ENCODE measurements at places on chromosomes 16 and 17. TPM values are rescaled to one million over a fixed set of nuclear protein-coding genes. Genes with fewer than 3 reads are reported as not detected.

The ARHGAP44 gene
- total RNA-seq: 0.55 TPM

The FA2H gene
- not detected for total RNA-seq

The RAB34 gene
- total RNA-seq: 62.3 TPM

The CCR7 gene
- not detected for total RNA-seq

The TP53TG3B gene
- total RNA-seq: not detected

The ADAD2 gene
- total RNA-seq: not detected

The KRT14 gene
- 0.66 TPM for total RNA-seq

The CDH13 gene
- total RNA-seq: 124 TPM

The SLC16A13 gene
- total RNA-seq: 24.7 TPM

The PIRT gene
- not detected for total RNA-seq

The SLC6A2 gene
- total RNA-seq: not detected

- no peak for DNase-seq
Measured at GRCh38 chr17:50805486-50805885, 29.9 kb upstream of the WFIKKN2 start.

DNA sequence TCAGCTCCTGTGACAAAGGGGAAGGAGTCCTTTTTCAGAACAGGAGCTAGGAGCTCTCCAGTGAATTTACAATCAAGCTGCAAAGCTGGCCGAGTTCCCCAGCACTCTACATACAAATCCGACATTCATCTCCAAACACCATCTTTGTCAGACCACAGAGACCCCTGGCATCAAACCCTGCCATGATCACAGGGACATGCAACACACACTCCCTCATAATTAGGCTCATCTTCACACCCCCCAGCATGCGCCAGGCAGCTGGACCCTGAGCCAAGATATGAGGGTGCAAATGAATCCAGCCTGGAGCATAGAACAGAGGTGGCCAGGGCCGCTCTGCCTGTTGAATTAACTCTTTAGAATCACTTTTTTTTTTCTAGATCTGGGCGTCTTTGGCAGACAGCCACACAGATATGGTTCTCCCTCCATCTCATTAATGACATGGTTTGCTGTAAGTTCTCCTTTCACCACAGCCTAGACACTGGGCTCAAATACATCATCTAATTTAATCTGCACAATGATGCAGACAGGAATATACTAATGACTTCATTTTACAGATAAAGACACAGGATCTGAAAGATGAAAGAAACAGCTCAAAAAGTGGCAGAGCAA is 366.3 kb downstream of the NPIPA8 start:
- no peak for DNase-seq

GRCh38 chr17:36722121-36722902 is 120.9 kb downstream of the MRM1 start:
- peak; percentile 15 for DNase-seq

DNA sequence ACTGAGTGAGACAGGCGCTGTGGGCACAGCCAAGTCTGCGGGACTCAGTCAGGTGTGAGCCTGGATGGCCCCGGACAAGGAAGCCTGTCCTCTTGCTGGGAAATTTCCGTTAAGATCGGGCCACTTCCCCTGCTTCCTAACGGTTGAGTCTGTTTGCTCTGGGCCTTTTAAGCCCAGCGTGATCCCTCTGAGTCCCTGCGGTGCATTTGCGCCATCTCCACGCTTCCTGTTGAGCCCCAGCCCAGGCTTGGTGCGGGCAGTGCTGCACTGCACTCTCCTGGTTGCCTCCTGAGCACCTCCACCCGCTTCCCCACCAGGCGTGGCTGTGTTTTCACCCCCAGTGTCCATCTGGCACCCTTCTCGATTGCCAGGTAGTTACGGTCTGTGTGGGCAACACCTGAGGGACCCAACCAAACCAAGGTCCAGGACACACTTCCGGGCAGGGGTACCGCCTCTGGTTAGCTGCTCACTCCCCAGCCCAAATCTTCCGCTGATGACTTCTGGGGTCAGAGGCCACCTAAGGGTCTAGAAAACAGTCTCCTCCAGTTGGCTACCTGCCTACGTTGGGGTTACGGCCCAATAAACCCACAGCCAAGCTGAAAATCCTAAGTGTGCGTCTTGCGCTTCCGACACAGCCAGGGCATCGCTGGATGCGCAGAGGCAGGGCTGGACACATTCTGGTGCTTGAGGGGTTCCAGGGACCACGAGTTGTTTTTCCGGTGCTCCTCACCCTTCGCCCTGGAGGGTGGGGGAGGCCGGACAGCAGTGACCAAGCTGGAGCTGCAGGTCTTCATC is 1.4 kb upstream of the SLC25A10 start:
- no peak for DNase-seq

- no peak for DNase-seq
Measured at GRCh38 chr17:13647543-13648021, 45.9 kb upstream of the HS3ST3A1 start.

DNA sequence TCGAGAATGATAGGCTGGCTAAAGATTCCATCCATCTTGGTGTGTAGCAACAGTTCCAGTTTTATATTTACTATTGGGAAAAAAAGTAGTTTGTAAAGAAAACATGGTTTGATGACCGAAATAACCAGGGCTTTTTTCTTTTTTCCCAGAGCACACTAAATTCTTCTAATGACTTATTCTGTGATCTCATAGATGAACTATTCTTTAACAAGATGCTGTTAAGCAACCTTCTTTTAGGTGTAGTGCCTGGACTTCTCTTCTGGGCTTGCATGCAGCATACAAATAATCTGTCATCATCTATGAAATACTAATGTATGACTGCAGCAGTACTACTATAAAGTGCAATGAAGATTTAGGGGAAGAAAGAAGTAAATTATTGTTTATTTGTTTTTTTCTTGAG is 11.0 kb upstream of the CAPNS2 start:
- DNase-seq: no peak

DNA sequence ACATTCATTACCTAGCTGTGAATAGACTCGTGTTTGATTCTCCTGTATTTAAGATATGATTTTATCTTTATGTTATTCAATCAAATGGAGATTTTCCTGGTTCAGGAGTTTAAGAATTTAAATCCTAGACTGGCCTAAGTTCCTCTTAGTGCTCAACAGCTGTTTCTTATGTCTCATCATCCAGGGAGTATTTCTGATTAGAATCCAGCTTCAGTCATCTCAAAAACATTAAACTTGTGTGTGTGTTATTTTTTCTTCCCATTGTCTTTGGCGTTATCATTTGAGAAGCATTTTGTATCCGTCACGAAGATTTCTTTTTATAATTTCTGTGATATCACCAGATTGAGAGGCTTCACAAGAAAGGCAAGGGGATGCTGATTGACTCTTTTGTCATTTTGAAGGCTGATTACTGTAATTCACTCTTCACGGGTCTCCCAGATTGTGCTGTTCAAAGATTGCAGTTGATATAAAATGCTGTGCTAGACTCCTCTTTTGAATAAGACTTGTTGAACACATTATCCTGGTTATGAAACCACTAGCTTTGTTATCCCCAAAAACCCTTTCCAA is 204.8 kb downstream of the CDH8 start:
- DNase-seq: no peak

DNA sequence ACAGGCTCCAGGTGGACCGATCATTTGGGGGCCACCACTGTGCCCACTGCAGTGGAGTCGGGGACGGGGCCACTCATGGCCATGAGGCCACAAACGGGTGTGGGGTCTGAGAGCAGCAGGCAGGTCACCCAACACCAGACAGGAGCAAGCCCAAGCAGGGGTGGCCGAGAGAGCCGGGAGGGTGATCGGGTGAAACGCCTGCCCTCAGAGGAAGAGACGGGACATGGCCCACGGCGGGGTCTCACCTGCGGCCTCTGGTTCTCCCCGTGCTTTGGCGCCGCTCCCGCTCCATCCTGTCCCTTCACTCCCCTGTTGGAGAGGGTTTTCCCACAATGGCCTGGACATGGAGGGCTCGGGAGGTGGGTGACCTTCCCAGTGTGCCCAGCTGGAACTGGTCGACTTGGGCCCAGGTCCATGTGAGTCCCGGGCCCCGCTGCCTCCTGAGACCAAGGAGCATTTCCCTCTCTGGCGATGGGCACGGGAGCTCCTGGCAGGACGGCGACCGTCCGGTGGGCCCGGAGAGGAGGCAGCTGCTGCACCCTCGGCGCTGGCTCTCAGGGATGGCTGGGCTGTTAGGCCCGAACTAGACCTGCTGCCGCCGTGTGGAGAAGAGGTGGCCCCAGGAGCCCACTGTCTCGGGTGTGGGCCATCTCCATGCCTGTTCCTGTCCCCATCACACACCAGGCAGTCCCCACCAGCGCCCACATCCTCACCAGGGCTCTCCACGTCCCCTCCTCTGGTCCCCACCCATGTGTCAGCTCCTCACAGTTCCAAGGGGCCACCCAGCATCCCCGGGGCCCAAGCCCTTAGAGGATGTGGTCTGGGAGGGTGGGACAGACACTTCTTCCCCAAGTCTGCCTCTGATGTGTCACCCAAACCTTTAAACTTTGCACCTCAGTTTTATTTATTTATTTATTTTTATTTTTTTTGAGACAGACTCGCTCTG is 13.4 kb upstream of the BAHCC1 start:
- no peak for DNase-seq

DNA sequence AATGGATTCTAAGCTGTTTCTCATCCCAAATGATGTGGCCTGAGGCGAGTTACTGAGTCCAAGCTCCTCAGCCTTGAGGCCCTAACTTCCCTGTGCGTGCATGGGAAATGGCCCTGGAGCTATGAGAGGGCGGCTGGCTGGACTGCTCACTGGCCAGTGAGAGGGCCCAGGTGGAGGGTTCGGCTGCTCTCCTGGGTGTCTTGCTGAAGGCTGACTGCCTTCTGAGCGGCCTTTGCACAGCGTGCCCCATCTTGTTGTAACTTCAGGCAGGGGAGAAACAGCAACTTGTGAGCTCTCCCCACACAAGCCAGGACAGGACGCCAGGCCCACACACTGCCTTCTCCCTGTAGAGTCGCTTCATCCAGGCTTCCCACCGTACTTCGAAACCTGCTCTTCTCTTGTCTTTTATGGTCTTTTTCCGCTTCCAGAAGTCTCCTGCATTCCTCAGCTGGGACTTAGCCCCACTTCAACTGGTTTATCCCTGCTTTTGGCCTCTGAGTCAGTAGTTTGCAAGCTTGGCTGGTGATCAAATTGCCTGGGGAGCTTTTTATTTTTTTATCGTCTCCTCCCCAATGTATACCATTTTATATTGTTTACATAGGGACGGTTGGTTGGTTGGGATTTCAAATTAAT is 13.3 kb downstream of the CDH3 start:
- DNase-seq: no peak

GRCh38 chr16:814974-815373 is 14.4 kb upstream of the GNG13 start:
- no peak for DNase-seq

- DNase-seq: no peak
Measured at GRCh38 chr16:11326084-11326736, 19.0 kb upstream of the RMI2 start.

DNA sequence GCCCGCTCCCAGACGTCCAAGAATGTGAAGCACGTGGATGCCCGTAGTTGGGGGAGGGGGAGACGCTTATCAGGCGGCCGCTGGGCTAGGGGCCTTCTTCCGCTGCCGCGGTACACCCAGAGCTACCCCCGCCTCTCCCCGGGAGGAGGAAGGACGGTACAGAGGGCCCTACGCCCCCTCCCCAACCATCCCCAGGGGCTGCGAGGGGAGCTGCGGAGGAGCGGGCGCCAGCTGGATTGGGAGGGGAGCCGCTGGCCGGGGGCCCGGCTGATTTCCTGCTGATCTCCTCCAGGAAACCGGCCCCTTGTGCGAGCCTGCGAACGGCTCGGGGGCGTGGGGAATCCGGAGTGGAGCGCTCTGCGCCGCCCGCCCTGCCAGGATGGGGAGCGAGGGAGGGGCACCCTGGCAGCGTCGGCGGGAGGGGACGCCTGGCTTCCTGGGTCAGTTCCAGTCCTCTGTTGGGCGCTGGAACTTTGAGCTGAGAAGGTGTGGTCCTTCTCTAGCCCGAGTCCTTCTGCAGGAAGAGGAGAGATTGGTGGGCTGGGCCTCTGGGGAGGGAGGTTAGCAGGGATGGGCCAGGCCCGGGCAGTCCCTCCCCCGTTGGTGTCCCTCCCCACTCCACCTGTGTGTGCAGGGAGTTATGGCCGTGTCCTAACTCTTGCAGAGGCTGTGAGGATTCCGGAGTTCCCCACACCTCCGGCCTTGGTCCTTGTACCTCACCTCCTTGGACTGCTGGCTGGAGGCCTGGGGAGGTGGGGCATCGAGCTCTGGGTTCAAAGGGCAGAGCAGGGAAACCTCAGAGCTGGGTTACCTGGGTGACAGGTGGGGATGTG is 19.2 kb downstream of the GJD3 start:
- peak; percentile 78 for DNase-seq

GRCh38 chr17:80930335-80931279 is 61.0 kb upstream of the CHMP6 start:
- DNase-seq: no peak

- DNase-seq: no peak
Measured at GRCh38 chr16:4689864-4690704, 3.3 kb upstream of the NUDT16L1 start.

DNA sequence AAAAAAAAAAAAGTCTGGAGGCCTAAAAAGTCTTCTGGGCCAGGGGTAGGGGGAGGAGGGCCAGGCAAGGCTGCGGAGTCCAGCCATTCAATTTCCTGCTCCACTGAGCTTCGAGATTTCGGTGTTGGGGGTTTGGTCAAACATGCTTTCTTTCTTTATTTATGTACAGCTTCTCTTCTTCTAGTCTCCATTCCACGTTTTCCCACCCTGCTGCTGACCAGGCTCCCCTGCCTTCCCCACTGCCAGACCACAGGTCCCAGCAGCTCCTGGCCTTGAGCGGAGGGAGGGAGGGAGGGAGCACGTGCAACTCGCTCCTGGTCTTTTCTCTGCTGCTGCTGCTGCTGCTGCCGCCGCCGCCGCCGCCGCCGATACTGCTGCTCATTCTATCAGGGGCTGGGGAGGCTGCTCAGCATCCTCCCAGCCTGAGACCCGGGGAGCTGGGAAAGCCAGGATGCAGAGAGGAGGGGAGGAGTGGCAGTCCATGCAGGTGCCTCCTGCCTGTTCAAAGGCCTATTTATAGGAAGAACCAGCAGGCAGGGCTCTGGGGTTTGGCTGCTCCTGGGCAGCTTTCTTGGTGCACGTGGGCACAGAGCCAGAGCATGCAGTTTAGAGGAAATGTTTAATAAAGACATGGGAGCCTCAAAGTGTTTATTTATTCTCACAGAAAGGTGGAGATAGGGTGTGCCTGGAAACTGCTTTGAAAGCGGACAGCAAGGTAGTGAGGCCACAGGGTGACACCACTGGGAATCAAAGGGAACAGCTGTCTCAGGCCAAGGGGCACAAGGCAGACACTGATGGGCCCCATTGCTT is 23.4 kb upstream of the ZFHX3 start:
- peak; percentile 67 for DNase-seq

Measured in endothelial cell of umbilical vein (primary cell).